ENCODE measurements at places on chromosomes 11 and 22.

DNA sequence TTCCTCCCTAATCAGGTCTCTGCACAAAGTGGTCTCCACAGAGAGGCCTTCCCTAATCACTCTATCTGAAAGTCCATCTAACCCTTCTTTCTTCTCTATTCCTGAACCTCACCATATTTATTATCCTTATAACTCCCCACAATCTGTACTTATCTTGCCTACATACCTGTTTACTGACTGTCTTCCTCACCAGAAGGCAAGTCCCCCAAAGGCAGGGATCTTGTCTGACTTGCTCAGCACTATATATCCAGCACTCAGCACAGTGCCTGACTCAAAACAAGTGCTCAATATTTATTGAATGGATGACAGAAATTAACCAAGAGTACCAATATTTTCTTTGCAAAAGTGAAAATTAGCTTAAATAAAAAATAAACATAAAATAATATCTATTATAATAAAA is 5.5 kb downstream of the DCUN1D5 start:
- DNase-seq, result no peak

DNA sequence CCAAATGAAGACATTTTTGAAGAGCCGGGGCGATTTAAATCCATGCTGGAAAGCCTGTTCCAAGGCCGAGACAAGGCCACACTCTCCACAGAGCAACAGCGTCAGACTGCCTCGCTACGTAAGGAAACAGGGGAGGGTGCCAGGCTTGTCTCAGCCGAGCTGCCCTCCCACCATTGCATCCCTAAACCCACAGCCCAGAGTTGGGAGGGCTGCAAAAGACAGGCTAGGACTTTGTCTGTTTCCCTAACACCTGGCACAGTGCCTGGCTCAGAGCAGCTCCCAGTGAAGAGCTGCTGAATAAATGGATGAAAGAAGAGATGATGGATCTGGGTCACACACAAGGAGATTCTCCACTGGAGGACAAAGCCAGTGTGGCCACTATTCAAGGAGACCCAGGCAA is 51.3 kb upstream of the SCUBE2 start:
- no peak for DNase-seq

DNA sequence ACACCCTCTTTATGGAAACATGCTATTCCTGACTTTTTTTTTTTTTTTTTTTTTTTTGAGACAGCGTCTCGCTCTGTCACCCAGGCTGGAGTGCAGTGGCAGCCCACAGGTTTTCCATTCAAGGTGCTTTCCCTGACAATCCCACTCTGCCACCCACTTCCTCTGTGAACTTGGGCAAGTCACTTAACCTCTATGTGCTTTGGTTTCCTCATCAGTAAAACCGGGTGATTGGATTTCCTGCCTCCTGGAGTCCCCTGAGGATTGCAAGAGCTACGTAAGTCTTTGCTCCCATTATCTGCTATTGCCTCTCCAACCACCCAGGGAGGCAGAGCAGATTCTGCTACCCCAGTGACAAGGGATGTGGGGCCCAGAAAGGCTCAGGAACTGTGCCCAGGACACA is 54.1 kb downstream of the CELSR1 start:
- DNase-seq, result no peak

- no peak for DNase-seq
These were observed 93.6 kb upstream of the CRYBB3 start for GRCh38 chr22:25105817-25106650.

DNA sequence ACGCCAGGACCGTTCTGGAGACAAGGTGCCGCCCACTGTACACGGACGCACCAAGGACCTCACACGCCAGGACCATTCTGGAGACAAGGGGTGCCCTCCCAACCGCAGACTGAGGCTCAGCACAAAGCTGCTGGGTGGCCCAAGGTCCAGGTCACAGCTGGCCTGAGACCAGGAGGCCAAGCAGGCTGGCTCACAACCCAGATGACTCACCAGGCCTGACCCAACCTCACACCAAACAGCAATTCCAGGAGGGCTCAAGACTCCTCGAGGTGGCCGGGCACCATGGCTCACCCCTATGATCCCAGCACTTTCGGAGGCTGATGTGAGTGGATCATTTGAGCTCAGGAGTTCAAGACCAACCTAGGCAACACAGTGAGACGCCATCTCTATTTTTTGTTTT is 14.8 kb downstream of the BRD1 start:
- no peak for DNase-seq

DNA sequence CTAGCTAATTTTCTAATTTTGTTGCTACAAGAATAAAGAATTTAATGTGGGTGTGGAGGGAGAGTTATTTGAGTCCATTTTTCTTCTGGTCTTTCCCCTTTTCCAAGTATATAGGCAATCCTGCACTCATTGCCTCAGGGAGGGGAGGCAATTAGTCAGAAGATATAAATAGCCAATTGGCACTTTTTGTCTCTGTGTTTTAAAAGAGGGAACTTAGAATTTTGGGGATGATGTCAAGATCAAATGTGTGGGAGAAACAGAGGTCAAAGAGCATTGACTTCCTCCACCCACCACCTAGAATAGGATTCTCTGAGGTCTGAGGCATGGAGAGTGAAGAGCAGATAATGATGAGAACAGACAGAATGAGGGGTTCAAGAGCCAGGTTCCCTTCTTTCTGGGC is 120.3 kb upstream of the ZC3H12C start:
- DNase-seq, result no peak

DNA sequence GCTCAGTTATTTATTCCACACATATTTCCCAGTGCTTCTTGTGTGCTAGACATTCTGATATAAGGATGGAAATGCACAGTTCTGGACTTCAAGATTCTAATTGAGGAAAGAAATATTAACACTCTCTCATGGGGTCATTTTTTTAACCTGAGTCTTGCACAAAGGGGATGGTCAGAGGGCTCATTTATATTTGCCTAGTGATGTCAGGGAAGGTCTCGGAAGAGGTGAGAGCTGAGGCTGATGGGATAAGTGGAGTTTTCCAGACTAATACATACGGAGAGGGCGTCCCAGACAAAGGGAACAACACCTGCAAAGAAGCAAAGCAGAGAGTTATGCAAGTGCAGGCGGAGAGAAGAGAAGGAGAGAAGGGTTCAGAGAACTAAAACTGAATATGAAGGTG is 1304.6 kb upstream of the TENM4 start:
- no peak for DNase-seq

DNA sequence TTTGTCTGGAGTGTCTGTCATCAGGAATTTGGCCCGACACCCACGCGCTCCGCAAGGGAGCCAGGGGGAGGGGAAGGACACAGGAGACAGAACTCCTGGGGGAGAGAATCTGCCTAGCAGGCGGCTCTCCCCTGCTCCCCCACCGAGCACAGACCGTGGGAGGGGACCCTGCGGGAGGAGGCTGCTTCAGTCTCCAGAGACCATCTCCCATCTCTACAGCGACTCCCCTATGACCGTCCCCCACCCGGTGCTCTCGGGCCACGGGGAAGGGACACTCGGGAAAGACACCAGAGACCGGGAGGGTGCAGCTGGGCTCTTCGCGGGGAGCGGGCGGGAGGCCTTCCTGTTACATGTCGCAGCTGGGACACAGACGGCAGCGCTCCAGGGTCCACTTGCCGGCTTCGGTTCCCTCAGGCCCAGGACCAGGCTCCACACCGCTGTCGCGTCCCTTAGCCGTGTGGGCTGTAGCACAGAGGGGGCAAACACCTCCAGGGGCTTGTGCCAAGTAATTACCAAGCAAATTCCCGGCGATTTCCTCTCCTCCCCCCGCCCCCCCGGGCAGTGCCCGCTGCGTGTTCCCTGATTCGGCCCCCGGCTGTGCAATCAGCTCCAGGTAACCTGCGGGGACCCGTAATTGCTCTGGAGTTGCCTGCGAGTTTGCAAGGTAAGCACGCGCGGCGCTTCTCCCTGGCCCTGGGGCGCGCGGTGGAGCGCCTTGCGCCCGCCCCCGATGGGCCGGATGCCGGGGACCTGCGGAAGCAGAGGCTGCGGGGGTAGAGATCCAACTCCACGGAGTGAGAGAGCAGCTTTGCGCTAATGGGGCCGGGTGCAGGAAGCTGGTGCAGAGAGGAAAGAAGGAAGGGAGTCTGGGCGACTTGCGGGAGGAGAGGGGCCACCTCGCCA is 155.1 kb upstream of the CADM1 start:
- DNase-seq, result no peak

GRCh38 chr22:17601031-17601430 is 27.5 kb downstream of the ATP6V1E1 start:
- DNase-seq, result no peak

- DNase-seq, result no peak
These were observed 1.6 kb upstream of the KRTAP5-1 start for GRCh38 chr11:1586699-1587098.

DNA sequence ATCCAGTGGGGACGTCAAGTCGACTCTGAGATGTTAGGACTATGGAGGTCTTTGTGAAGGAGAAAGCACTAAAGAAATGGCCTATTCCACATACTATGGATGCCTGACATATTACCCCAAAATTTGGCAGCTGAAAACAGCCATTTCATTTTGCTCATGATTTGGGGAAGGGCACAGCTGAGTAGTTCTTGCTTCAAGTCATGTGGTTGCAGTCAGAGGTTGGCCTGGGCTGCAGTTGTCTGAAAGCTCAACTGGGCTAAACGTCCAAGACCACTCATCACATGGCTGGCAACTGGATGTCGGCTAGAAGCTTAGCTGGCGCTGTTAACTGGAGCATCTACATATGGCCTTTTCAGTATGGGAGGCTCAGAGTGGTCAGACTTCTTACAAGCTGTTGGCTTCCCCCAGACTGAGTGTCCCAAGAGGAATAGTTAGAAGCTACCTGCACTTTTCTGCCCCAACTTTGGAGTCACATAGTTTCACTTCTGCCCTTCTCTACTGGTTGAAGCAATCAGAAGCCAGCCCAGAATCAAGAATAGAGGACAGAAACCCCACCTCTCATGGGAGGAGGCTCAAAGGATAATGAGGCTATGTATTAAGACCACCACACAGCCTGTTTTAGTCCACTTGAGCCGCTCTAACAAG is 14.1 kb downstream of the SLC35C1 start:
- DNase-seq, result no peak

DNA sequence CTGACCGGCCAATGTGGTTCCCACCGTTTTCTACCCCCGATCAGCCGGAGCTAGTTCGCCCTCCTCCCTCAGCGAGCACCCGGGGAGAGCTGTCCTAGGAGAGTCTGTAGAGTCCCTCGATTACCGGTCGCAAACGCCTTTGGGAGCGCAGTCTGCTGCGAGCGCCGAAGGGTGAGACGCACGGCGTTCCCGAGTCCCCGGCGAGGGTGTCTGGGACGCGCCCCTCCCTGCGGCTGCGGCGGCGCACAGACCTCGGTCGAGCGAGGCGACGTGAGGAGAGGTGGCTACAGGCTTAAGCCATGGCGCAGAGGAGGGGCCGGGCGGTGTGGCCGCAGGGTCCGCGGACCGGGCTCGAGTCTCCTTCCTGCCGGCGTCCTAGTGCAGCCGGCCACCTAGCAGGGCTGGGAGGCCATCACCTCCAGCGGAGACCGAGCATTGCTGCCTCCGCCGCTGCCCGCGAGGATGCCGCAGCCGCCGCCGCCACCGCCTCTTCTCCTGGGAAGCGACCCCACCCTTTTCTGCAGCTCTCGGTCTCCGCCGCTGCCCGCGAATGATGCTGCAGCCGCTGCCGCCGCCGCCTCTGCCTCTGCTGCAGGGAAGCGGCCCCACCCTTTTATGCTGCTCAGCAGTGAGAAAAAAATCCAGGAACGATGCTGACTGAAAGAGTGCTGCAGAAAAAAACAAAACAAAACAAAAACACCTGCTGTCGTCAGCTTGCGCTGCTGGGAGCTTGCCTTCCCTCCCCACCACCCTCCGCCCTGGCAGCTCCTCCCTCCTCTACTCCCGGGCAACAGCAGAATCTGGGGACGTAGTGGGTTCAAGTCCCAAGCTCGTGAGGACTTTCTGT is at the start of gene MAP6:
Gene MAP6, minus strand, starts transcription at position 588 of the 847 bp plus-strand sequence. CDS start 669 bp downstream, outside the sequence.
- DNase-seq, result peak; percentile 65

- DNase-seq, result no peak
These were observed 43.9 kb upstream of the ACCSL start for GRCh38 chr11:44003736-44004451.

DNA sequence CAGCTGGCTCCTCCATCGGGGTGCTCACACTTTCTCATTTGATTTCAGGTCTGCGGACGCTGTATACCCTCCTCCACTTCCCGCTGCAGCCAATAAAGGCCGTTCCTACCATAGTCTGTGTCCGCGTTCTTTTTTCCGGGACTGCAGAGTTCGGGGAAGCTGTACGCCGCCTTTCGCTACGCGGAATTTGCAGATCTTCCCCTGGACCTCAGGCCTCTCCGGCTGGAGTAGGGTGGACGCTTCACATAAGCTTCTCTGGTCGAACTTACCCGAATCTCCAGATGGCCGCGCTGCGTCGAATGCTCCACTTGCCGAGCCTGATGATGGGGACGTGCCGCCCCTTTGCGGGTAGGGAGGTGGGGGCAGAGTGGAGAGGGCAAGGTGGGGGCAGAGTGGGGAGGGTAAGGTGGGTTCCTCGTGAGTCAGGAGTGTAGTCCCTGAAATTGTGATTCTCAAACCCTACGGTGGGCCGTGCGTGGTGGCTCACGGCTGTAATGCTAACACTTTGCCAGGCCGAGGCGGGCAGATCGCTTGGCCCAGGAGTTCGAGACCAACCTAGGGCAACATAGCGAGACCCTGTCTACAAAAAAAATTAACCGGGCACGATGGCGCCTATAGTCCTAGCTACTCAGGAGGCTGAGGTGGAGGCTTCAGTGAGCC is 617 bp downstream of the CSKMT start:
- DNase-seq, result no peak

DNA sequence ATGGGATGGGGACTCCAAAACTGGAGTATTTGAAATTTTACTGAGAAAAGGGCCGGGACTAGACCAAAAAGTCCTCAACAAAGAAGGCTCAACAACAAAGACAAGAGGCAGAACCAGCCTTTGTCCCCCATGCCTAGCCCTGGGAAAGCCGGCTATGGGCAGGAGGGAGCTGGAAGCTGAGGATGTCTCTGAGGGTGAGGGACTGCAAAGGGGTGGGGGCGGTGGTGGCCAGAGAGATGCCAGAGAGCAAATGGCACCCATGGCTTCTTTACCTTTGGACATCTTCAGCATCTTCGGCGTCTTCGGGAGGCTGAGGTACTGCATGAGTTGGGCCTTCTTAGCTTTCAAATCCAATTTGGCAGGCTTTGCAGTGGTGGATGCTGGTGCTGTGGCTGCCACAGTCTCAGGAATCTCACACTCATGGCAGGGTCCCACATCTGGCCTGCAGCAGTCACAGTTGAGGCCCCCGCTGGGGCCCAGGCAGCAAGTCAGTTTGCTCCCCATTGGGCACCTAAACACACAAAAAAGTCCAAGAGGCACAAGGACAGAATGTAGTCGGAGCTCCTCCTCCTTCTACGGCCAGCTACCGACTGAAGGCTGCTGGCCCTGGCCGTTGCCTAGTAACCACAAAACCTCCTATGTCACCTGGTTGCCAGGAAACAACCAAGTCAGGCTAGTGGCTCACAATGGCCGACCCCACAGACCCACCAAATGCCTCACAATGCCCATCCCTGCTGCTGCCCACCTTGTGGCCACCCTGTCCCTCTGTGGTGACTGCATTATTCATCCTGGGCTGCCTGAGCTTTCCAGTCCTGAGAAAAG is at the start of gene C22orf42:
Gene C22orf42, minus strand, starts transcription at position 592 of the 822 bp plus-strand sequence. Its CDS starts 88 bp downstream, at position 504.
- no peak for DNase-seq

- DNase-seq, result peak; percentile 65
These were observed 124.7 kb upstream of the C11orf58 start for GRCh38 chr11:16613512-16614381.

GRCh38 chr11:19714387-19715363 is 2.0 kb downstream of the NAV2 start:
- DNase-seq, result no peak

- no peak for DNase-seq
These were observed 1168.8 kb downstream of the BRD1 start for GRCh38 chr22:48658871-48659270.
